Epithelial cell of proximal tubule (primary cell): ENCODE measurements at places on chromosomes 1 and 21. TPM values are rescaled to one million over a fixed set of nuclear protein-coding genes. Genes with fewer than 3 reads are reported as not detected.

- DNase-seq, result no peak
These were observed 35.8 kb downstream of the IVNS1ABP start for GRCh38 chr1:185281245-185281644.

- no peak for DNase-seq
These were observed 88.7 kb downstream of the KAZN start for GRCh38 chr1:14687147-14687546.

DNA sequence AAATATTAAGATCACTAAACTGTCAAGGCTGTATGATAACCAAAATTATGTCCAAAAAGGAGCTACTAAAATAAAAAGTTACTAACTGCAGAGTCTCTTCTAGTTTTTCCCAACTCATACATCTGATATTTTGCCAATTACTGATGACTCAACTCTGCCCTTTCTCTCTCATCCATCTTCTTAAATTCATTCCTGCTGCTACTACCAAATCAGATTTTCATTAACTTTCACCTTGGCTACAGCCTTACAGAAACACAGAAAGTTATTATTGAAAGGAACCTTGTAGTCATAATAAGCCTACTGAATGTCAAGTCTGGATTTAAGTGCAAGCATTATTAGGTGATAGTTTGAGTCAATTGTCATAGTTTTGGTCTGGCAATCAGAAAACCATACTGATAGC is 273.1 kb downstream of the DPYD start:
- no peak for DNase-seq

DNA sequence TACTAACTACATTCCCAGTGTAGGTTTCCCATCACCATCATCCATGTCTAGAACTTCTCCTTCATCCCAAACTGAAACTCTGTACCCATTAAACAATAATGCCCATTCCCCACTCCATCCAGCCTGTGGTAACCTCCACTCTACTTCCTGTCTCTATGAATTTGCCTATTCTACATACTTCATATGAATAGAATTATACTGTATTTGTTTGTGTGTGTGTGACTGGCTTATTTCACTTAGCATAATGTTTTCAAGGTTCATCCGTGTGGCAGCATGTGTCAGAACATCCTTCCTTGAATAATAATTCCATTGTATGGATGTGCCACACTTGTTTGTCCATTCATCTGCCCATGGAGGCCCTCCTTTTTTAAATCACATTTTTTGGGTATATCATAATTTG is 35.7 kb downstream of the ATP2B4 start:
- DNase-seq, result no peak

- DNase-seq, result no peak
These were observed 61.4 kb upstream of the CXADR start for GRCh38 chr21:17451364-17451891.

DNA sequence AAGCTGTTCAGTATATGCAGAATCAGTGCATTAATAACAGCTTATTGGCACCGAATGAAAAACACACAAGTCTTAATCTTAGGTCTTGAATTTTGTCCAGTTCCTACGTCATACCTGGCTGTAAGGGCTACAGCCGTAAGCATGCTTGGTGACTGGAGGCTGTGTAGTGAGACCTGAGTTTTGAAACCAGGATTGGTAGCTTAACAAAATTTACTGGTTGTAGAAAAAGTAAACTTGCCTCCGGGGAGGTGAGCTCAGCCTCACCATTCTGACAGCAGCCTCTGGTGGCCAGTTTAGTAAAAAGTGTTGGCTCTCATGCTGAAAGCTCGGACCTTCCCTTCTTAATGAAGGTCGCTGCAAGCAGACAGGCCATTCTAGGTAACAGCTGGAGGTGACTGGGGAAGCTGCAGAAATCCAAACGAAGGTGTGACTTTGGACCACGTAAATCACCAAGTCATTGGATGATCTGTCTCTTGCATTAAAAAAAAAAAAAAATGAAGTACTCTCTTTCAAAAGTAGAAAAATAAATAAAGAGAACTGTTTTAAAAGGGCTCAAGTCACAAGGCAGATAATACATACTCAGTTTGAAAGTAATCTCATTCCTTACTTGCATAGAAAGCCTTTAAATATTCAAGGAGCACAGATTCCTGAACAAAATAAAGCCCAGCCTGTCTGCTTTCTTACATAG is 48.9 kb downstream of the HLCS start:
- DNase-seq, result no peak

- no peak for DNase-seq
These were observed 123.0 kb downstream of the TIAM1 start for GRCh38 chr21:31221043-31221442.

DNA sequence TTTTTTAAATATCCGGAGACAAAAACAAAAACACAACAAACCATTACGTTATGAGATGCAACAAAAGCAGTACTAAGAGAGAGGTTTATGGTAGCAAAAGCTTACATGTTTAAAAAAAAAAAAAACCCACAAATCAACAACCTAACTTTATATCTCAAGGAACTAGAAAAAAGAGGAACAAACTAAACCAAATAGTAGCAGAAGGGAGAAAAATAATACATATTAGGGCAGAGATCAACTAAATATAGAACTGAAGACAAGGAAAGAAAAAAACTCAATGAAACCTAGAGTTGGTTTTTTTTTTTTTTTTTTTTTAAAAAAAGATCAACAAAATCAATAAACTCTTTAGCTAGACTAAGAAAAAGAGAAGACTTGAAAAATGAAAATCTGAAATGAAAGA is 34.9 kb downstream of the ZNF644 start:
- no peak for DNase-seq

DNA sequence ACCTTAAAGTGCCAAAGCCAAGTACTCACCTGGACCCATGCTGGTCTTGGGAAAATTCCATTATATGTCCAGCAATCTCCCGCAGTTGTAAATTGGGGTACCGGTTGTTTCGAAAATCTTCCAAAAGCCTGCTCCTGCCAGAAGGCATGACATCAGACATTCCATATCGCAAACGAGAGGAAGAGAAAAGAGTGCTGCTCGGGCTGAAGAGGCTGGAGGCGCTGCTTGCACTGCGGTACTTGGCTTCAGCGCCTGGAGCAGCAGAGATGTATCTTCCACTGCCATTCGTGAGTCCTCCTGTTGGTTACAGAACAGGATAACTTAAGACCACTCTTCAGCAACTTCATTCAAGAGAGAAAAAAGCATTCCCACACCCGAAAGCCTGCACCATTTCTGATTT is 45.1 kb upstream of the SDC3 start:
- DNase-seq, result no peak

DNA sequence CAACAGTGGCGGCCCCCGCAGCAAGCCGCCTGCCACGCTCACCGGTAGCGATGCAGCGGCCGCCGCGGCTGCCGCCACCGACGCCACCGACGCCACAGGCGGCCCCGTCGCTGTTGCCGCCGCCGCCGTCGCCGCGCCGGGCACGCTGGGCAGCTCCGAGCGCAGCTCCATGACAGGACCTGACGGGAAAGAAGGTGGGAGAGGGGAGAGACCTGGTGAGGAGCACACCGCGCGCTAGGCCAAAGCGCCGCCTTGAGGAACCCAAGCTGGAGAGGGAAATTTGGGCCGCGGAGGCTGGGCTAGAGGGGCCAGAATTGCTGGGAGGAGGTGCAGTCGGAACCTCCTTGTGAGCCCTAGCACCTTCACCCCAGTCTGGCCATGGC is 1.9 kb downstream of the DMRTA2 start:
- DNase-seq, result no peak

GRCh38 chr1:47650205-47650604 is 212.4 kb downstream of the FOXD2 start:
- DNase-seq, result peak; percentile 94

GRCh38 chr1:14067711-14068110 is 367.7 kb downstream of the PRDM2 start:
- DNase-seq, result no peak

- DNase-seq, result no peak
These were observed 17.4 kb downstream of the ENSA start for GRCh38 chr1:150612014-150612345.

- no peak for DNase-seq
These were observed 27.3 kb upstream of the ACTA1 start for GRCh38 chr1:229461032-229461668.

DNA sequence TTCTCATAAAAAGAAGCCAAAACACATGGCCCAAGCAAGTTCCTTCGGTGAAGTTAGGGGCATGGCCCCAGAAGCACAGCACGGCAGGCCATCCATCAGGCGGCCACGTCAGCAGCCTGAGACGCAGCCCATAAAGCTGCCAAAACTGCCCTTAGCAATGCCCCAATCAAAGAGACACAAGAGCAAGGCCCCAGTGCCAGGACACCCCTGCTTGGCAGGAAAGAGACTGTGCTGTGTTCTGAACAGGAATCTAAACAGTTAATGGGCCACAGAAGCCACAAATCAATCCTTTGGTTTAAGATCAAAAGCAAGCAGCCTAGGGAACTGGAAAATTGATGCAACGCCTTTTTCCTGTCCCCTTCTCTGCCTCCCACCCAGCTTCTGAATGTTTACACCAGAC is 497.0 kb upstream of the USP24 start:
- DNase-seq, result no peak

GRCh38 chr1:55071477-55071876 is 32.1 kb downstream of the PCSK9 start:
- DNase-seq, result peak; percentile 13

GRCh38 chr1:210669951-210670350 is 341.2 kb downstream of the HHAT start:
- DNase-seq, result no peak

- DNase-seq, result no peak
These were observed 25.8 kb downstream of the RRP1 start for GRCh38 chr21:43815107-43815613.

GRCh38 chr1:222697826-222698225 is 14.5 kb downstream of the AIDA start:
- no peak for DNase-seq

DNA sequence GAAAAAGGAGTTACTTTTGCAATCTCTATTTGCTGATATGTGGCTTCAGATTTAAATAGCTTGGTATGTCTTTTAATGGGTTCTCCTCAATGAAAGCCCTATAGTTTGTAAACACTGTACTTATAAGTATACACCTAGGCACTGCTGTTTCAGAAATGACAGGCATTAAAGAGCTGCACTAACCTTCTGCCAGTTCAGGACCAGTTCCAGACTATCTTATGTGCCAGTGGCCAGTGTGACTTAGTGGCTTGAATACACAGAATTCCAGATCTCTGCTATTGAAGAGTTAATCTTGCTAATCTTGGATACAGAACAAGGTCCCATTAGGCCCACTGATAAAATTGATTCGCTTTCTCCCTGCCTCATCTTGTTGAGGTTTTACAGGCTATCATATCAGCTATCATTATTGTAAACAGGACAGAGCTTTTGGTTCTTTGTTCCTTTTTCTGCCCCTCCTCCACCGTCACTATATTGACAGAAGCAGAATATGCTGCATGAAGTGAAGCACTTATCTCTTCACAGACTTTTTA is 337.5 kb downstream of the LRRIQ3 start:
- no peak for DNase-seq

Gene AIRE
- total RNA-seq, result not detected in 2 replicates

Gene ANKRD45
- total RNA-seq, result 0.35 TPM in 1 of 2 replicates, not detected in the other

Gene C1orf116
- total RNA-seq, result 21.6 and 22.5 TPM in 2 replicates

Gene SPEN
- 10.4 and 10.6 TPM in 2 replicates for total RNA-seq

Gene MPL
- total RNA-seq, result not detected in 2 replicates

Gene TMEM52
- total RNA-seq, result 0.75 and 5.6 TPM in 2 replicates

Gene NUF2
- 39.3 and 43.6 TPM in 2 replicates for total RNA-seq

Gene CFHR1
- total RNA-seq, result not detected in 2 replicates
